Endothelial cell of umbilical vein (primary cell): ENCODE measurements at places on chromosomes 5 and 9.

DNA sequence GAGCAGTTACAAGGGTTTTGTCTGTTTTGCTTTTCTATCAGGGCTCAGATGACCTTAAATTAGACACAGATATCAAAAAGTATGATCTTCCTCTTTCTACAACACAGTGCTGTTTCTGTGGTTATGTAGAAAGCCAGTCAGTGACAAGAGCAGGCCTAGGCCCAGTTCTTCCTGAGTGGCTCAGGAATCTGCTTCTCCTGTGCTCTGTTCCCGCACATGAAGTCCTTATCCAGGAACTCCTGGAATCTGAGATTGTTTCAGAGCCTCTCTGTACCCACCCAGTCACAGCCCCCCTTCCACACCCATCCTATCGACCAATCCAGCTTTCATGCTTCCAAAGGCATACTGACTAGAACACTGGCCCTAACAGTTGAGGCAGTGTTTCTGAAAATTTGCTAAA, 40.4 kb upstream of the SMU1 start:
- H3K27me3 ChIP-seq, result no peaks in the 10 kb centered on the region
- H3K27ac ChIP-seq, result no peak overlapping the region
- H3K36me3 ChIP-seq, result peaks cover 24% of the 10 kb centered on the region
- H3K4me3 ChIP-seq, result no peak overlapping the region
- H3K4me1 ChIP-seq, result no peaks in the 10 kb centered on the region

- H3K27ac ChIP-seq, result peak overlapping the region; percentile 42
- no peak overlapping the region for H3K4me3 ChIP-seq
- DNase-seq, result peak; percentile 93
These were observed 3.2 kb downstream of the RAB24 start for GRCh38 chr5:177300236-177300880.

- no peak for DNase-seq
- no peaks in the 10 kb centered on the region for H3K27me3 ChIP-seq
- no peak overlapping the region for H3K4me3 ChIP-seq
- H3K36me3 ChIP-seq, result no peaks in the 10 kb centered on the region
- H3K27ac ChIP-seq, result no peak overlapping the region
These were observed 1.7 kb downstream of the ENDOG start for GRCh38 chr9:128819716-128820664.

- no peaks in the 10 kb centered on the region for H3K27me3 ChIP-seq
- H3K36me3 ChIP-seq, result no peaks in the 10 kb centered on the region
- no peak overlapping the region for H3K4me3 ChIP-seq
- DNase-seq, result no peak
- peaks cover 11% of the 10 kb centered on the region for H3K4me1 ChIP-seq
- H3K27ac ChIP-seq, result no peak overlapping the region
These were observed 95.0 kb downstream of the NR6A1 start for GRCh38 chr9:124676159-124676551.

DNA sequence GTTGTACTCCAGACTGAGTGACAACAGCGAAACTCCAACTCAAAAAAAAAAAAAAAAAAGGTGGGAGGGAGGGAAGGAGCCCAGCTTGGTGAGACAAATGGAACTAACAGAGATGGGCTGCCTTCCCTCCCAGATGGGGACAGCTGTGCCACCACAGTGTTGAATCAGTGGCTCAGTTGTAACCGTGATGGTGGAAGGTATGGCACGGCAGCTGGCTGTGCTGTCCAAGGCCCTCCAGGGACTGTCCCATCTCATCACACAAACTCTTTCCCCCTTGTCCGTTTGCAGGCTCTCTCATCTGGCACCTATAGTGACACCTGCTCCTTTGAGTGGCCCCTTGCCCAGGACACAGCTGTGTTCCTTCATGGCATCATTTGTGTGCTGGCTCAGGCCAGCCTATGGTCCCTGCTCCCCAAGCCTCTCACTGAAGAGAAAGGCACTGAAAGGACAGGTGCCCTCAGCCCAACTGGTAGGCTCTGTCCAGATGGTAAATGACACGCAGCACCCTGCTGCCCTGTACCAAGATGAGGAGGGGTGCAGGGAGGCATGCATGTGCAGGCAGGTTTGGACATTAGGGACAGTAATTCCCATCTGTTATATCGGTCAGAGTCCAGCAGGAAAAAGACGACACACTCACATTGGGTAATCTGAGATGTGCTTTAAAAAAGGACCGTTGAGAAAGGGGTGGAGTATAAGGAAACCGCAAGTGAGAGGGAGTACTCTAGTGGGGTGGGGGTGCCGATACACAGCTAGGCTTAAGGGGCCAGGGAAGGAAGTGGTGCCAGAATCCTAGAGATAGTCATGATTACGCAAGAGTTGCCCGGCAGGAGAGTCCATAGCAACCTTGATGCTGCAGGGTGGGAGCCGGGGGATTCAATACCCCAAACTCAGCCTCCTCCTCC, 4.3 kb downstream of the SMIM33 start:
- H3K36me3 ChIP-seq, result peaks cover 26% of the 10 kb centered on the region
- H3K27ac ChIP-seq, result no peak overlapping the region
- peaks cover 18% of the 10 kb centered on the region for H3K4me1 ChIP-seq
- DNase-seq, result no peak

- H3K27me3 ChIP-seq, result no peaks in the 10 kb centered on the region
- H3K36me3 ChIP-seq, result no peaks in the 10 kb centered on the region
- H3K27ac ChIP-seq, result no peak overlapping the region
- no peak overlapping the region for H3K4me3 ChIP-seq
These were observed 237.3 kb downstream of the DRD1 start for GRCh38 chr5:175206669-175207068.

DNA sequence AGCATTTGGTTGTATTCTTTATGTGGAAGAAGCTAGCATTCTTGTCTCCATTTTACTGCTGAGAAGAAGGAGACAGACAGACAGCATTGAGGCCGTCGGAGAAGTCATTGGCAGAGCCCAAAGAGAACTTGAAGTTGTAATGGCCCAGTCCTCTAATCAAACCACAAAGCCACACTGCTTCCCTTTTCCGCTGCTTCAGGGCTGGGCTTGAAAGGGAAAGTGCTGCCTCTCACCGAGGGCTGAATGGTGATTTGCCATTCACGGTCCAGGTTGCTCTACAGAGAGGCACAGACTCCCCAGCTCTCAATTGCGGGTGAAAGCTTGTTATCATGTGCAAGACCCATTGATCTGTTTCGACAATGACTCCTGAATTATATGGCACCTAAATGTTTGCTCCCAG, 25.6 kb upstream of the POU4F3 start:
- no peaks in the 10 kb centered on the region for H3K36me3 ChIP-seq
- no peak overlapping the region for H3K27ac ChIP-seq
- no peak for DNase-seq
- H3K4me3 ChIP-seq, result no peak overlapping the region

DNA sequence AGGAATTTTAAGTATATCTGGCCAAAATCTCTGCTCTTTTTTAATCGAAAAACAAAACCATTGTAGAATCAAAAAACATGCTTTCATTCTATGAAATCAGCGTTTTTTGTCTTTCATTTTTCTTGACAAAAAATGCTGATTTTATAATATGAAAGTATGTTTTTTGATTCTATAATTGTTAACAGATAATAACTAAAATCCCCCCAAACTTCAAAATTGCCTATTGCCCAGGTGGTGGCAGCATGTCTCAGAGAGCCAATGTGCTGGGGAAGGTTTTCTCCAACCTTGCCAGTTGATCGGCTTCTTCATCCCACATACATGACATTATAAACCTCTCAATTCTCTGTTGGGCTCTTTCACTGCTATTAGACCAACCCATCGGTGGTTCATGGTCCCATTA, 5.1 kb upstream of the SMIM15 start:
- no peaks in the 10 kb centered on the region for H3K27me3 ChIP-seq
- H3K4me3 ChIP-seq, result no peak overlapping the region
- peak; percentile 55 for DNase-seq
- H3K36me3 ChIP-seq, result no peaks in the 10 kb centered on the region

GRCh38 chr9:77005216-77005615, 14.2 kb upstream of the FOXB2 start:
- DNase-seq, result peak; percentile 79
- H3K36me3 ChIP-seq, result no peaks in the 10 kb centered on the region
- H3K4me3 ChIP-seq, result no peak overlapping the region
- H3K27ac ChIP-seq, result no peak overlapping the region

DNA sequence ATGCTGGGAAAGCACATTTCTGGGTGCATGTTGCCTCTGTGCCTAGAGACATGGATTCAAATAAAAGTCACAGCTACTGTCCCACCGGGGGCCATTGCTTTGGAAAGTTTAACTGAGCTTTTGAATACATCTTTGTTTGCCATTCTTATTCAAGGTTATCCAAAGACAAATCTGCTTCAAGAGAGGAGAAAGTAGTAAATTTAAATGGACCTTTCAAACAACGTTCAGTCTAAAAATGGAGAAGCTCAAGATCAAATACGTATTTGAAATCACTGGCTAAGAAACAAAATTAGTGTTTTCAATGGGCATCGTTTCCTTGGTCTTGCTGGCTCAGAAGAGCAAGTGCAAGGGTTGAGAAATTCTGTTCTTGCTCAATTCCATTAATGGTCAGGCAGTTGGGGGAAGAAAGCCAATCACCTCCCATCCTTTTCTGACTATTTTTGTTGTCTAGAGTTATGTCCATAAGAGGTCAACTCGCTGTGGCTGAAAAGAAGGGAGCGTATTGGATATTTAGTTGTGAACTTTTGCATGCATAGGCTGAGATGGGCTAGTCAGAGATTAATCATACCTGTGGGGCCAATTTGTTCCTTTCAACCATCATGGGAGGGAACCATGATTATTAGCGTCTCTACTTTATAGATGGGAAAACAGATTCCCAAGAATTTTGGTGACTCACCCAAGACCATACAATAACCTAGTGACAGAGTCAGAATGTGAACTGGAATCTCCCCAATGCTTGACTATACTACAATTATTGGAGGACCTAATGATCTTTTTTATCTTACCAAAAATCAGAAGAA, 276.2 kb upstream of the TNC start:
- no peak for DNase-seq
- H3K4me3 ChIP-seq, result no peak overlapping the region
- no peaks in the 10 kb centered on the region for H3K27me3 ChIP-seq
- H3K36me3 ChIP-seq, result no peaks in the 10 kb centered on the region

GRCh38 chr9:98187926-98188325, 4.5 kb downstream of the CORO2A start:
- no peak overlapping the region for H3K4me3 ChIP-seq
- no peaks in the 10 kb centered on the region for H3K36me3 ChIP-seq
- no peaks in the 10 kb centered on the region for H3K27me3 ChIP-seq
- H3K27ac ChIP-seq, result no peak overlapping the region
- DNase-seq, result no peak
- no peaks in the 10 kb centered on the region for H3K4me1 ChIP-seq
